ENCODE measurements at places on chromosomes 4 and X.

GRCh38 chr4:139619644-139620043 lies 46.0 kb upstream of the MGST2 start:
- no peak for DNase-seq

GRCh38 chrX:50805276-50805675 lies 8.7 kb downstream of the SHROOM4 start:
- DNase-seq: no peak

GRCh38 chr4:5757954-5758353 lies 47.0 kb downstream of the EVC start:
- no peak for DNase-seq

GRCh38 chr4:107757283-107757682 lies 37.2 kb upstream of the PAPSS1 start:
- DNase-seq: no peak

- DNase-seq: no peak
These were observed 16.2 kb downstream of the NELFA start for GRCh38 chr4:1992468-1993168.

DNA sequence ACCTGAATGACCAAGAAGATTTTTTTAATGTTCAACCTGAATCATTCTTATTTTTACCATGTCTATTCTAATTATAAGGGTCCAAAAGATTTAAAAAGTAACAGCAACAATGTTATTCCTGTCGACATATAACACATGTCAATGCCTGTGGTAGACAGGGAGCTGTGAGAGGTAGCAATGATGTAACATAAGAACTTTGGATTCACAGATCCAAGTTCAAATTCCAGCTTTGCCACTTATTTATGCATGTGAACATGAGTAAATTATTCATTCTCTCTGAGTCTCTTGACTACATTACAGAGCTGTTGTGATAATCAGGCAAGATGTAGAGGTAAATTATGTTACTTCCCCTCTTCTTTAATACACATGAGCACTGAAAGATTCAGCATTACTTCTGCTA lies 54.5 kb downstream of the KLHL8 start:
- DNase-seq: no peak

- DNase-seq: no peak
These were observed 217.4 kb upstream of the AADAT start for GRCh38 chr4:170307182-170307581.

- no peak for DNase-seq
These were observed 144.4 kb upstream of the GALNT7 start for GRCh38 chr4:173024203-173024602.

- no peak for DNase-seq
These were observed 21.3 kb downstream of the IL15 start for GRCh38 chr4:141657550-141658250.

- no peak for DNase-seq
These were observed 18.5 kb downstream of the ZCCHC18 start for GRCh38 chrX:104130808-104131207.

GRCh38 chr4:114601304-114602052 lies 2.9 kb downstream of the UGT8 start:
- no peak for DNase-seq

GRCh38 chr4:181677201-181677600 lies 566.0 kb upstream of the TENM3 start:
- DNase-seq: no peak

DNA sequence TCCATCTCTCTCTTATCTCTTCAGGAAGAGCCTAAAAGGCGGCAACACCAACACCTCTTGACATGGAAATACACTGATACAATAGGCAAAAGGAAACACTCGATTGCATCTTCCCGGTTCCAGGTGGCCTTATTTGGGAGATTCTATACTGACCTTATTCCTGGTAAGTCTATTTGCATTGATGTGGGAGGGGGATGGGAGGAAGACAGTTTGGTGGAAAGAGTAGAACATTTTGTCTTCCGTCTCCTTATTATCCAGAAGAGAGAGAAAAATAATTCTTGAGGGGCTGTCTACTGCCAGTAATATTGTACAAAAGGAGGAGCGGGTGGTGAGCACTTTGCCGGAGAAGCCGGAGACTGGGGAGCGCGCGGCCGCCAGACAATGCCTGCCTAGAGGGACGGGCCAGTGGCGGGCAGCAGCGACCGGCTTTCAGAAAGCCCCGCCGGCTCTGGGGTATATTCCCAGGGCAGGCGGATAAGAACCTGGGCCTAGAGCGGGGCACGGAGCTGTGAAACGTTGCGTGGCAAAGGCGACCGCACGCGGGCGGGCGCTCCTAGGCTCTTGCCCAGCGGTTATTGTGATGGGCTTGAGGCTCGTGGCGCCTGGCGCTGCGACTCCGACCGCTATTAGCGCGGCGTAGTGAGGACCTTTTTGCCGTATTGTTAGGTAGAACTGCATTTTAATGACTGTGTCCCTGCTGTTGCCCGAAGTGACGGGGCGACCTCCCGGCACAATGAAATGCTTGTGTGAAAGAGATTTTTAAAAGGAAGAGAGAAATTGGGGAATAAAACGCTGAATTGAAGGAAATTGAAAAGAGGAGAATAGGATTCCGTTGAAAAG lies 518 bp downstream of the PRDM8 start:
- DNase-seq: peak; percentile 48

DNA sequence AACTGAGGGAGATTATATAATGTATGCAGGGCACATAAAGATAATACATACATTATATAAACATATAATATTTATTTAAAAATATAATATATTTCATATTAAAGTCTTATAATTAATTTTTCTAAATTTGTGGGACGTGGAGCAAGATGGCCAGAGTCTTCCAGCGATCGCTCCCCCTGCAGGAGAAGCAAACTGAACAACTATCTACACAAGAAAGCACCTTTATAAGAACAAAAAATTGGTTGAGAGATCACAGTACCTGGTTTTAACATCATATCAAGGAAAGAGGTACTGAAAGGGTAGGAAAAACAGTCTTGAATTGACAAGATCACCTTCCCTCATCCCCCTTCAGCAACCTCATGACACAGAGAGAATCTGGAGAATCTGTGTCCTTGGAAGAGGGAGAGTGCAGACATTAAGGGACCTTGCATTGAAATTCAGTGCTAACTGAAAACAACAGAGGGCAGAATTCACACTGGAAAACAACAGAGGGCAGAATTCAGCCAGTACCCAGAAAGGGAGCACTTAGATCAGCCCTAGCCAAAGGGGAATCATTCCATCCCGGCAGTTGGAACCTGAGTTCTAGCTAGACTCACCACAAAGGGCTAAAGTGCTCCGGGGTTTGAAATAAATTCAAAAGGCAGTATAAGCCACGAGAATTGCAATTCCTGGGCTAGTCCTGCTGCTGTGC lies 262.5 kb upstream of the NDST3 start:
- DNase-seq: no peak

DNA sequence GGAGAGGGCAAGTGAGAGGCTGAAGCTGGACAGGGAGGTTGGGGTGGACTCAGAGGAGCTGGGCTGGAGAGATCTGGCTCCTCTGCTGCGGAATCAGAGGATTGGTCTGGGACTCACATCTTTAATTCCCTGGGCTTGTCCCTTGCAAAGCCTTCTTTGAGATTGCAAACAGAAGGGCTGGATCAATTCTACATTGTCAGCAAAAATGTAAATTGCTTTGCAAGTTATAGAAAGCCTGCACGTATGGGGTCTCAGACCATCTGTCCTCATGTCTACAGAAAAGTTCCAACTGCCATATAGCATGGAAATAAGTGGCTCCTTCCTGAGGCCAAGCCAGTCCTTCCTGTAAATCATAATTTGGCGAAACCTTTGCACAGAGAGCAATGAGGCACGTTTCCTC lies 449.6 kb downstream of the UBE2NL start:
- no peak for DNase-seq

GRCh38 chr4:53068755-53069330 lies 206.7 kb downstream of the RASL11B start:
- DNase-seq: no peak

- DNase-seq: no peak
These were observed 129.4 kb upstream of the PCDH18 start for GRCh38 chr4:137661693-137662092.

GRCh38 chrX:146615628-146616348 lies 193.8 kb upstream of the CXorf51B start:
- no peak for DNase-seq

GRCh38 chr4:17664755-17665154 lies 50.3 kb downstream of the MED28 start:
- DNase-seq: no peak

GRCh38 chr4:41832961-41833360 lies 84.4 kb upstream of the PHOX2B start:
- DNase-seq: no peak

DNA sequence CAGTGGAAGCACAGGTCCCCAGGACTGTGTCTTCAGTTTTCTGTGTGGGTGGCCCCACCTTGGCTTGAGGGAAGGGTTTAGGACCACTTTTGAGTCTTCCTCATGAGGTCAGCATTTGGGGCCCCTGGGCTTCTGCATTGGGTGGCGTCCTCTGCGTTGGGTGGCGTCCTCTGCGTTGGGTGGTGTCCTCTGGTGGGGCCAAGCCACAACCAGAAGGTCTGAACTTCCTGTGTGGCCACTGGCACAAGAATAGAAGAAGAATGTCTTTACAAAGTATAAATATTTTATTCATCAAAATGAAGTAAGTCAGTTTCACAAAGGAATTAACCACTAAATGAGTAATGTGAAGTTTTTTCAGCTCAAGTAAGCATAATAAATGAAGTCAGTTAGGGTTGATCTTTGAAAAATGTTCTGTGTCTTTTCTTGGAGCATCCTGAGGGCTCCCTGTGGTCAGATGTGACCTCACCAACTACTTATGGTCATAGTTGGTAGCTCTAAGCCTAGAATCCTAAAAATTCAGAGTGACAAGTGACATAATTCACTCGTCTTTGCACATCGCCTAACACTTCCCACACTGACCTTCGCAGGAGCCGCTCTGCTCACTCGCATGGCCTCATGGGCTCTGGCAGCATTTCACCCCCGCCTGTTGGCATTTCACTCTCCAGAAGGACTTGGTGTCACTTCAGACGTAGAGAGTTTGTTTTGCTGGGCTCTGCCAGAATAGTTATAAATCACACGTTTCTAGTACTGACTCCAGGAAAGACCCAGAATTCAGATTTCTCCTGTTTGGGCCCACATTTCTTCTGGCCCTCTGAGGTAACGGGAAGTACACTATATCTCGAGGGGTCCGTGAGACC lies 39.0 kb upstream of the HGFAC start:
- DNase-seq: no peak

DNA sequence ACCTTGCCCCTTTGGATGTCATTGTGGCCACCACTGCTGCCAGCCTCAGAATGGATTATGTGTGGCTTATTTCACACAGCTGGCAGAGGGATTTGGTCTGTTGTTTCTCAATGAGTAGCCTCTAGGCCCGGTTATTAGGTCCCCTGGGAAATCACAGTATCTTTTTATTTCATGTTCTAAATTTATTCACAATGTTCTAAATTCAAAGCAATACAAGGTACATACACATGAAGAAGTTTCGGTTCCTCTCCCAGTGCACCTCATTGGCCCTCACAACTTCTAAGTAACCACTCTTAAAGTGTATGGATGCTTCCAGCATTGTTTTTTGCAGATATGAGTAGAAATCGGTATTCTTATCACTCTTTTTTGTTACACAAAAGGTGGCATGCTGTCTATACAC lies 262.7 kb downstream of the RCHY1 start:
- DNase-seq: no peak

GRCh38 chr4:182063651-182064050 lies 179.6 kb upstream of the TENM3 start:
- no peak for DNase-seq

DNA sequence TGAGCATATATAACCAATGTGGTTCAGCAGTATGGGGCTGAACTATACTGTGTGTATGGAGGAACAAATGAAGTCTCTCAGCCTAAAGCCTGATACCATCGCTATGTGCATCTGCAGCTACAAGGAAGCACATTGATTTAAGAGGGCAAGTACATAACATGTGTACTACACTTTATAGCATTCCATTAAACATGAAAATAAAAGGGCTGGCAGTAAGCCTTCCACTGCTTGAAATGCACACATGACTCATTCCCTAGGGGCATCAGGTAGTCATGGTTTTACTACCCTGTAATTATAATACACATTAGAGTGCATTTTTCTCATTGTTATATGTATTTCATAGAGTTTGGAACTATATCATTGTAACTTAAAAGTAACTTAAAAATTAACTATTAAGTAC lies 51.2 kb downstream of the SMARCA1 start:
- no peak for DNase-seq

DNA sequence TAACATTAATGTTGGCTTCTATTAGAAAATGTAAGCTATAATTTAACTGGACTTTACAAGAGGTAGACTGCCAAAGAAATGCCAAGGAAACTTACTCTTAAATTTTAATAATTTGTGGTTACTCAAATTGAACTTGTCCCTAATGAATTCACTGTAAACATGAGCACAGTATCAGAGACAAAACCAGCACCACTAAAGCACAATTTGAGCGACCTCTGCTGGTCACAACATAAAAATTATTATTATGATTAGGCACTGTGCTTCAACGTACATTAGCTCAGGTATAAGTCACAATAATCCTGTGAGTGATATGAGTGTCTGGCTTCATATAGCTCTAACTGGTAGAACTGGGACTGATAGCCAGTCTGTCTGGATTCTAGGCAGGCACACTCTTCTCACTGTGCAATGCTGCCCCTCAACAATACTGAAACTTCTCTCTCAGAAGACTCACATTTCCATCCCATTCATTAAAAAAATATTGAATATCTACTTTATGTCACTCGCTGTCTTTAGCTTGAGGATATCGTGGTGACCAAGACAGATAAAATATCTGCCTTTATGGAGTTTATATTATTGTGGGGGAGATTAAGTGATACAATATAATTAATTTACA lies 8.0 kb downstream of the NUDT6 start:
- DNase-seq: no peak

GRCh38 chr4:183264614-183265013 lies 55.5 kb downstream of the CLDN22 start:
- no peak for DNase-seq

DNA sequence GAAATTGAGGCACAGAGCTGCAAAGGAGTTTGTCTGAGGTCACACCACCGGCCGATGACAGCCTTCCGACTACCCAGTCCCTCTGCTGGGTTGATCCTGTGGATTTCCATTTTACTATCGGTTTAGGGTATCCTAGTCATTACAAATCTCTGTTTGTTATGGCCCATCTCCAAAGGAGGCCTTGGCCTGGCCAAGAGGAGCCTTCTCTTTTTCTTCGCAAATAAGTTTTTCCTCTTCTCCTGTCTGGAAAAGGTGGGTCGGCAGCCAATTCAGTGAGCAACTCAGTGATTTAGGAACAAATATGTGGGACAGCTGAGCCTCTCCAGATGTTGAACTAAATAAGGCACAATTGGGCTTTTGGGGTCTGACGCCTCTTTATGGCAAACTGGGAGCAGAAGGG lies 169.2 kb upstream of the RBPJ start:
- DNase-seq: no peak

GRCh38 chr4:105022811-105023667 lies 123.6 kb upstream of the TET2 start:
- DNase-seq: no peak

- no peak for DNase-seq
These were observed 1.2 kb downstream of the ELF2 start for GRCh38 chr4:139175646-139176301.

- peak; percentile 36 for DNase-seq
These were observed 339 bp downstream of the TBC1D9 start for GRCh38 chr4:140755774-140756318.

- DNase-seq: no peak
These were observed 41.3 kb upstream of the PRKG2 start for GRCh38 chr4:81256059-81256970.

- no peak for DNase-seq
These were observed 92.0 kb downstream of the GUCY2F start for GRCh38 chrX:109389917-109390316.

All from stimulated activated CD4-positive, alpha-beta T cell treated with anti-CD3 and anti-CD28 coated beads, Interleukin-15, amount 100 ng/mL, for 24 hours (primary cell).